ENCODE measurements at places on chromosomes 3 and 15. TPM values are rescaled to one million over a fixed set of nuclear protein-coding genes. Genes with fewer than 3 reads are reported as not detected.

- DNase-seq = no peak
Measured at GRCh38 chr3:148585671-148586379, 111.9 kb upstream of the AGTR1 start.

DNA sequence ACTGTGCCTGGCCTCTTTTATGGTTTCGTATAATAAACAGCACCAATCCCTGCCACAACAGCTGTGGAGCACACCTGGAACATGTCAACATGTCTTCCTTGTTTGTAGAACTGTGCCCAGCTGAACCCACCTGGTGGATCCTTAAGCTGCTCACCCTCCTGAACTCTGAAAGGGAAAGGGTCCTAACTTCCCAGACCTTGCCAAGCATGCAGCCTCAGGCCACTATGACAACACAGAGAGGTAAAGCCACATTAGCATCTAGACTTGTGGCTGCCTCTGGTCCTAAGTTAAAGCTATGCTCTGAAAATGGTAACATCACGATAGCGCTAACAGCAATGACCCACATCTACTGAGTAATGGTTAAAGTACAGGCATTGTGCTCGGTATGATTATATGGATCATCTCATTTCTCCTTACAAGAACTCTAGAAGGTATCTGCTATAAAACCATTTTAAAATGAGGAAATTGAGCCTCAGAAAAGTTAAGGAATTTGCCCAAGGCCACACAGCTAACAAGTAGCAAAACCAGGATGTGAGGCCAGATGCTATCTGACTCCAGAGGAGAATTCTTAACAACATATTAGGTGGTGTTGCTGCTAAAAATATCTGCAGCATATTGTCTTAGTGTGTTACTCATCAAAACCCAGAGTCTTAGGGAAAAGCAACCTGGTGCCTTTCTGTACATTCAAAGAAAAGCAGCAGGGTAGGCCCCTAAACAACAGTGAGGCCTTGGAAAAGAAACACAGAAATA is 23.1 kb upstream of the HERC1 start:
- DNase-seq = no peak

DNA sequence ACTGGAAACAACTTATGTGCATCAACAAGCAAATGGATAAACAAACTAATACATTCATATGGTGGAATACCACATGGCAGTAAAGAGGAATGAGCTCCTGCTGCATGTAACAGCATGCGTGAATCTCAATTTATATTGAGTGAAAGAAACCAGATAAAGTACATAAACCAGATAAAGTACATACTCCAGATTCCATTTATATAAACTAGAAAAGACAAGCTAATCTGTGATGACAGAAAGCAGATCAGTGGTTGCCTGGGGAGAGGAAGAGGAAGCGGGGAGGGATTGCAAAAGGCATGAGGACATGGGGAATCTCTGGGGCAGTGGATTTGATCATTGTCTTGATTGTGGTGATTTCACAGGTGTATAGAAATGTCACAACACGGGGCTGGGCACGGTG is 34.2 kb downstream of the LIMD1 start:
- no peak for DNase-seq

DNA sequence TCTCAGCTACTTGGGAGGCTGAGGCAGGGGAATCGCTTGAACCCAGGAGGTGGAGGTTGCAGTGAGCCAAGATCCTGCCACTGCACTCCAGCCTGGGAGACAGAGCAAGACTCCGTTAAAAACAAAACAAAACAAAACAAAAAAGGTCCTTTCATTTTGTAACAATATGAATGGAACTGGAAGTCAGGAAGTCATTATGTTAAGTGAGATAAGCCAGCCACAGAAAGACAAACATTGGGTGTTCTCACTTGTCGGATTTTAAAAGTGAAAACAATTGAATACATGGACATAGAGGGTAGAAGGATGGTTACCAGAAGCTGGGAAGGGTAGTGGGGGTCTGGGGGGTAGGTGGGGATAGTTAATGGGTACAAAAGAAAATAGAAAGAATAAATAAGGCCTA is 12.5 kb upstream of the B3GALNT1 start:
- no peak for DNase-seq

GRCh38 chr3:180062771-180063170 is 26.0 kb upstream of the PEX5L start:
- no peak for DNase-seq

DNA sequence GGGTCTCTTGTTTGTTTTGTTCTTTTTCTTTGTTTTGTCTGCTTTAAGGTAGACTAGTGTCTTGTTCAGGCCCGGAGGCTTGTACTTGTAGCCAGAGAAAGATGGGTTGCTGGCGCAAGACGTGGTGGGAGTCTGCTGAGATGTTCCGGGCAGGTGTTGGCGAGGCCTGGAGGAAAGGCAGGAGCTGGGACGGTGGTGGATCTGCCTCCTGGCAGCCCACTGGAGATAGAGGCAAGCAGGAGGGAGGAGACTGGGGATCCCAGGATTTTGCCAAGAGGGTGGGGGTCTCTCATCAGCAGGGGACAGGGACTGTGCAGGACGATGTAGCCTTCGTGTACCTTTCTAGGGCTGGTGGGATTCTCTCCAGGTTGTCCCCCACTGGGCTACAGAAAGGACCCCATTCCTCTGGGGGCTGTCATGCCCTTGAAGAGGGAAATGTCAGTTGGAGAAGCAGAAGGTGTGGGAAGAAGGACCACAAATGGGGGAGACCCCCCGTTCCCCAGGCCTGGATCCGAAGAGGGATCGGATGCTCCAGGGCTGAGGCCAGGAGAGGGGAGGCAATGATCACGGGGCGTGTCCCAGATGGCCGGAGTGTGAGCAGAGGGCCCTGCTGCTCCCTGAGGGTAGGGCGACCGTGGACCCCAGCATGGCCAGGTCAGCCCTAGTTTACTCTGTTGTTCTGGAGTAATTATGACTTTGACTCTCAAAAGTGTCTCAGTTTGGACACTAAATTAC is 7.0 kb downstream of the CHAC1 start:
- DNase-seq = no peak

- DNase-seq = no peak
Measured at GRCh38 chr3:131518680-131519079, 15.9 kb upstream of the MRPL3 start.

DNA sequence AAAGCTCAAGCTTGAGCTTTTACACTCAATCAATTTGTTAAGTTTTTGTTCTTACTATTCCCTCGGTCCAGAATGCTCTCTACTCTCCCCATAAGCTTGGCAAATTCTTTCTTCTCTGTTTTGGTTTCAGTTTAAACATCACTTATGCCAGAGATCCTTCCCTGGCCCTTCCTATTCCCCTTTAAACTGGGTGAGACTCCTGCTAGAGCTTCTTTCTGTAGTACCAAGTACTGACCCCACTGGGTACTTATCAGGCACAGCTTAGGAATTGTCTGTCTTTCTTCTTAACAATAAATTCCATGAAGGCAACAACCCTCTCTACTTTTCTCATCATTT is 76.7 kb upstream of the PHLDB2 start:
- DNase-seq = no peak

DNA sequence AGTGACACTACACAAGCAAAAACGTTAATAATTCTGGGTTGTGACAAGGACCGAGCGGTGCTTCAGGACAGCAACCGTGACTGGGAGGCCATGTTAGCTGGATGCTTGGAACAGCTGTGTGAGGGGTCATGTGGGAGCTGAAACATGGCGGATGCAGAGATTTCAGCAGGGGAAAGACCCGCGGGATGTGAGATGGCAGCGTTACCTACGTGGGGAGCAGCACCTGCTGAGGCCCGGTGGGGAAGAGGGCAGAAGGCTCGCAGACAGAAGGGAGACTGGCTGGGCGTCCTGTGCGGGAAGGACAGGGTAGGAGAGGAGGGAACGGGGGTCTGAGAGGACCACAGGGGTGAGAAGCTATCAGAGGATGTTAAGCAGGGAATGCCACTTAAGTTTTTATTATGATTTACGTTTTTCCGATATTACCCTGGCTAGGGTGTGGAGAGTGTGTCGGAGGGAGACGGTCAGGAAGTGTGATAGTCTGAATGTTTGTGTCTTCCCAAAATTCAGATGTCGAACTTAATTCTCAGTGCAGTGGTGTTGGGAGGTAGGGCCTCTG is 228.8 kb upstream of the LYSMD4 start:
- no peak for DNase-seq

DNA sequence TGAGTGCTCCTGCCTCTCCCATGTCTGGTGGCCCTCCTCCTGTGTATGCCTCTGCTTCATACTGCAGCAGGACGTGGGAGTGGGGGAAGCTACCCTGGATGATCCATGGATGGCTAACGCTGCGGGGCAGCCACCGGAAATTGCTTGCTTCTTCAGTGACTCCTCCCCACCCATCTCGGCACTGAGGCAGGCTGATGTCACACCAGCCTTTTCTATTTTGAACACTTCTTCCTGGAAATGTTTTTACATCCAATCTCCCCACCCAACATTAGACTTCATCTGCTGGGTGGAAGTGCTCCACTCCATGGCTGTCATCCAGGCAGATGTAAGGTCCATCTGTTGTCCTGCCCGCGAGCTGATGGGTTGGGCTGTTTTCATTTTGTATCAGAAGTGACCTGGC is 58.9 kb upstream of the MUC13 start:
- DNase-seq = no peak

- DNase-seq = no peak
Measured at GRCh38 chr3:117314441-117315150, 605.0 kb downstream of the TUSC7 start.

DNA sequence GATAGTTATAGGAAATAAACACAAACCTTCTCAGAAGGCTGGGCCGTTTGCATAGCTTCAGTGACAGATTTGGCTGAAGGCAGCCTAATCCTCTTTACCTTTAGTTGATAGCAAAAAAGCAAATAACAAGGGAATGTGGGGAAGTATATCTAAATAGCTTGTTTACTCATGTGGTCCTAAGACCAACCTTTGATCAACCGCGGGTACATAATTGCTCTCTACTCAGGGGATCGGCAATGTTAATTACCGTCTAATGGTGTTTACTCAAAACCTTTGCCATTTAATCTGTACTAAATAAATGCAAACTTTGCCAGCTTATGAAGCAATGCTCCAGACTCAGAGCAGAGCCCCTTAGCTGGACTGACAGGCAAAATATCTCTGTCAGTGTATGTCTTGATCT is 51.6 kb downstream of the EIF3J start:
- no peak for DNase-seq

DNA sequence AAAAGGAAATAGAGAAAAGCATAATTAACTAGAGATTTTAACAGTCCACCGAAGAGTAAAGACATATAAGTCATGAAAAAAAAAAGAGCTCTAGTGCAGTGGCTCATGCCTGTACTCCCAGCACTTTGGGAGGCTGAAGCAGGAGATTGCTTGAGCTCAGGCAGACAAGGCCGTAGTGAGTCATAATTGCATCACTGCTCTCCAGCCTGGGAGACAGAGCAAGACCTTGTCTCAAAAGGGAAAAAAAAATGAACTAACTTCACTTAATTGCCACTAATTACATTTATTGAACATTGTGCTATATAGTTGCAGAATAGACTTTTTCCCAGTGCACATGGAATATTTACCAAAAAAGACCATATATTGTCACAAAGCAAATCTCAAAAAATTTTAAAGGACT is 221.8 kb downstream of the CBLB start:
- DNase-seq = no peak

GRCh38 chr3:50168791-50169190 is 13.7 kb downstream of the SEMA3F start:
- DNase-seq = no peak

- DNase-seq = no peak
Measured at GRCh38 chr15:95075792-95076677, 844.7 kb downstream of the MCTP2 start.

The CFAP92 gene
- 2.1 TPM for total RNA-seq

The POTEB3 gene
- not detected for total RNA-seq

The PPM1L gene
- total RNA-seq = 16.3 TPM

The SERINC4 gene
- 0.34 TPM for total RNA-seq

The DLEC1 gene
- 5.6 TPM for total RNA-seq

The PP2D1 gene
- total RNA-seq = not detected

All from ureter (tissue), 1 donor.